ENCODE measurements at places on chromosomes 6 and 20.

DNA sequence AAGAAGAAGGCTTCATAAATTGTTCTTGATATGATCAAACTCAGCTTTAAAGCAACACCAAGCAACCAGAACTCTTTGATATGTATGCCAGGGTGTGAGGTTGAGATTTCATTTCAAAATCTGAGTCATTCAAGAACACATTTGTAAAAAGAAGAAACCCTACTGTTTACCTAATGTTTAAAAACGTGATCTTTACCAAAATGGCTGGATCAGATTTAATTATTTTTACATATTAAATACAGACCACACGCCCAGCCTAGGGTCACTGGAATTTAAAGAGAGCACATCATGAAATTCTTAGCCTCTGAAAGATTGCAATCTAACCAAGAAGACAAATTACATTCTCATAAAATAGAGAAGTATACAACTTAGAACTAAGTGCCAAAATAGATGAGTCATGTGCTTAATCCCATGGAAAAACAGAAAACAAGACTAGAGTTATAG lies 206.8 kb upstream of the SMLR1 start:
- no peak for DNase-seq

- no peak for DNase-seq
Measured at GRCh38 chr20:53559816-53560215, 33.8 kb downstream of the ZNF217 start.

DNA sequence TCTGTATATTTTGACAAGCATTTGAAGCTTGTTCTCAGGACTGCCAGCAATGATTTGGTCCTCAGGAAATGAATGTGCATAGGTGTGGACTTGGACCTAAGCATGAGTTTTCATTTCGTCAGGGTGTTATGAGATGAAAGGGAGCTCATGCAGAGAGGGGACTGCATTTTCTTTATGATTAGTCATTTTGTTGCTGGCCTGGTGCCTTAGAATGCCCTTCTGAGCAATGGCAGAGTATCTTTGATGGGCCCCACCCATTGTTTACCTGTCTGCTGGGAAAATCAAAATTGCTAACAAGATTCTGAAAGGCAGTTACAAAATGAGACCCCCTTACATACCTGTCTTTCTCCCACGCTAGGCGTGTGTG lies 51.5 kb upstream of the MTHFD1L start:
- no peak for DNase-seq

- DNase-seq: no peak
Measured at GRCh38 chr6:16388488-16388887, 150.1 kb downstream of the GMPR start.

- no peak for DNase-seq
Measured at GRCh38 chr20:37220731-37221130, 40.9 kb downstream of the GHRH start.

GRCh38 chr6:146850981-146851380 lies 252.2 kb downstream of the ADGB start:
- no peak for DNase-seq

- DNase-seq: no peak
Measured at GRCh38 chr20:63163171-63163570, 52.8 kb downstream of the YTHDF1 start.

- DNase-seq: no peak
Measured at GRCh38 chr6:111743360-111743759, 129.9 kb downstream of the FYN start.

DNA sequence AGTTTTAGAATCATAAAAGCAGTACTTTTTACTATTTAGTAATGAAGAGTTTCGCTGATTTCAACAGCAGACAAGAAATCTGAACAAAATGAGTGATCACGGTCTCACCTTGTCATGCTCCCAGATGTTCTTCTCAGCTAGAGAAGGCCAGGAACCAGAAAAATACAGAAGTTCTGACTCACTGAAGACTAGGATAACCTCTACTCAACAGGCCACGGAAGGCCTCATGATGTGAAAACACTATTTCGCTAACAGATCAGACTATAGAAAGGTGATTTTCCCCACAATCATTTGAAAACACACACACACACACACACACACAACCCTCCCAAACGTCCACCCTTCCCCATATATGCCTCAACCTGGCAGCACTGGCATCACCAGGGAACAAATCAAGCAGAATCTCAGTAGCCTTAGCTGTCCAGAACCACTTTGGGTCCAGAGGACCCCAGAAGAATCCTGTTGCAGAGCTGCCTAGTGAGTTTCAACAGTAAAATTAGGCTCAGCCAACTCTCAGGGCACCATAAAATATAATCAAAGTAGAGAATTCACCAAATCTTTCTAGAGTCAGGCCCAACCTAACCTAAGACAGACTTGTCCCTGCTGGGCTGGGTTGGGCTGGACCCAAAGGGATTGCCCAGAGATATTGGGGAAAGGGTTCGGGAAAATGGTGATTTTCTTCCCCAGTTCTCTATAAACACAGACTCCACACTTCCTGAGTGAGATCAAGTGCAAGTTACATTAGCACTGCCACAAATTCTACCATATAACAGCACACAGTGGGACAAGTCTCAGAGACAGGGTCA lies 7.9 kb downstream of the EXOC2 start:
- DNase-seq: no peak

DNA sequence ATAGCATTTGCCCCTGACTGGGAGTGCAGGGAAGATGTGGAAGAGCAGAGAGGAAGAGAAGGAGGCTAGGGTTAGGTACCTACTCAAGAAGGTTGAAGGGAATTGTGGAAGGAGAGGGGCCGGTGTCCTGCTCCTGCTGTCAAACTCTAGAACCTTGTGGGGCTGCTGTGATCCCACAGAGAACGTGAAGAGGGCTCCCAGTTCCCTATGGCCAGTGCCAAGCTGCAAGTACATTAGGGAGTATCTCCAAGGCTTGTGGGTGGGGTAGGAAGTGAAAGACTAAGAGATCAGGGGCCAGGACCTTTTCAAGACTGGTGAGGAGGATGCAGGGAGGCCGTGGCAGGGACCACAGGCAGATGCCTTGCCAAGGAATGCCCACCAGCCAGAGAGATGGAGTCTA lies 263.4 kb downstream of the CDH26 start:
- no peak for DNase-seq

DNA sequence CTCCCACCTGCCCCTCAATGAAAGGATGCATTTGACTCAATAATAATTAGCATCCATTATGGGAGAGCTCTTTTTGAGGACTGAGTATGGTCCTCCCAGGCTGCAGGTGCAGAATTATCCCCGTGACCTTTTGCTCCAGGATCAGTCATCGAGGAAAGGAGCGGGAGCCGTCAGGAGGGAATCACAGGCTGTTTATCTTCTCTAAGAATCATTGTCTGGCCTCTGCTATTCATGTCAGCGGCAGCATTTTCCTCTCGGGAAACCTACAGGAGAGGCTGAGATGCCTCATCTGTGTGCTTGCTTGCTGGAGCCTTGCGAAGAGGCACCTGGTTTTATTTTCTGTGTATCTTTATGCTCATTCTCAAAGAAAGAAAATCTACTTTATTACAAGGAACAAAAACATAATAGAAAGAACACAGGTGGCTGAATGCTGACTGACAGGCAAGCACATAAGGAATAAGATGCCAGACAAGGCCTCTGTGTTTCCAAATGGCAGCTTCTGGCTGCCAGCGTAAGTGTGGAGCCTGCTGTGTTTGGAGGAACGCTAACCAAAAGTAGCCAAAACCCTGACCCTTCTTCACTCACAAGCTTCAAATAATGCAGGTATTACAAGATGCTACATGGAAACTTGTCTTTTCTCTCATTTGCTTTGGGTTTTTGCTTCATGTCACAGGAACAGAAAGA lies 539.1 kb upstream of the MARCKS start:
- no peak for DNase-seq

- no peak for DNase-seq
Measured at GRCh38 chr6:100891079-100891478, 9.9 kb upstream of the ASCC3 start.

DNA sequence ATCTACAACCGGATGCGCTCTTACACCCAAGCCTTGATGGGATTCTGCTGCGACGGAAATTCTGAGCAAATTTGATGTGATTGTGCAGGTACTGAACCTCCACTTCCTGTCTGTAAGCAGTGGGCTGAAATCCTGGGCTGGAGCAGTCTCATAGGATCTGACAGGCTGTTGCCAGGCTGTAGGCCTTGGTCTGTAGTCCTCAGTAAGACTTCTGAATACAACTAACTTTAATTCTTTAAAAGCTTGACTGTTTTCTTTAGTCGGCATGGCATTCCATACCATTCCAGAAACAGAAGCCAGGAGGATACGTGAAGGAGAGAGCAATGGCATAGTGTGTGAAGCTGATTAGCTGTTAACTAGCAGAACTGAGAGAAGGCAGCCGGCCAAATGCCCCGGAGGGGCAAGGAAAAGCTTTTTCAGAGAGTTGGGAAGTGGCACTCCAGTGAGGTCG lies 68.3 kb downstream of the ADTRP start:
- DNase-seq: no peak

GRCh38 chr20:16001286-16001685 lies 572.0 kb downstream of the KIF16B start:
- DNase-seq: no peak

DNA sequence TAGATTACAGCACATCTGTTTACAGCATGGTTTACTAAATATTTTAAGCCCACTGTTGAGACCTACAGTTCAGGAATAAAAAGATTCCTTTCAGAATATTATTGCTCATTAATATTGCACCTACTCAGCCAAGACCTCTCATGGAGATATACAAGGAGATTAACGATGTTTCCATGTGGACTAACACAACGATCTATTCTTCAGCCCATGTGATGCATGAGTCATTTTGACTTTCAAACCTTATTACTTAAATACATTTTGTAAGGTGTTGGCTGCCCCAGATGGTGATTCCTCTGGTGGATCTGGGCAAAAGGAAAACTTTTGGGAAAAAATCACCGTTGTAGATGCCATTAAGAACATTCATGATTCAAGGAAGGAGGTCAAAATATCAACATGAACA lies 48.0 kb upstream of the SDHAF4 start:
- no peak for DNase-seq

DNA sequence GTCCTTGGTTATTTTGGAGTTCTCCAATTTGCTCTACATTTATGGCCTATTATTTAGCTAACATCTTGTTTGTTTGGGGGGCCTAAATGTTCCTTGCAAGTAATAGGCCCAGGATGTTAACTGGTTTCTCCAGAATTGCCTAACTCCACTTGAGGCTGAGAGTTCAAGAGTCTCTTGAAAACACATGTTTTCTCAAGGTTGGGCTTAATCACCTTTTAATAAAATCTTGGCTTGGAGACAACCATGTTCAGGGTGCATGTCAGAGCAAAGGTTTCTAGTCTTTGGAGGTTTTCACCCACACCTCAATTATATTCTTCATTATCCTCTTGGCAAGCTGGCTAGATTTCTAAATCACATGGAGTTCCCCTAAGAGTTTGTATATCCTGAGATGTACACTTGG lies 54.2 kb downstream of the KLHL31 start:
- DNase-seq: no peak

DNA sequence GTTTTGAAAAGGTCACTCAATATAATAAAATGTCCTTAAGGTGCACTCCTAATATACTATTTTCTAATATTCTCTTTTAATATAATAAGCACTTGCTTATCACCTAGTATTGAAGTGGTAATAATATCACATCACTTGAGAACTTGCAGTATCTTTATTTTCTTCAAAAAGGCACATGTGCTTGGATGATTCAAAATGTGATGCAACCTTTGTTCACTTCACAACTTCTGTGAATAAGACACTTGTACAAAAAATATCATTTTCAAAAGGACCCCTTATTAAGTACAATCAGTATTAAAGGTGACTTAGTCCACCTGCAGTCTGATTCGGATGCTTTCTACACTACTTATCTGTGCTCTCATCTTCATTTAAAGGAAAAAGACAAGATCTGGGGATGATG lies 3.4 kb downstream of the PRELID3B start:
- no peak for DNase-seq

- DNase-seq: no peak
Measured at GRCh38 chr6:32772656-32773055, 9.3 kb upstream of the HLA-DQB2 start.

GRCh38 chr20:34927736-34928135 lies 27.9 kb downstream of the GSS start:
- no peak for DNase-seq

DNA sequence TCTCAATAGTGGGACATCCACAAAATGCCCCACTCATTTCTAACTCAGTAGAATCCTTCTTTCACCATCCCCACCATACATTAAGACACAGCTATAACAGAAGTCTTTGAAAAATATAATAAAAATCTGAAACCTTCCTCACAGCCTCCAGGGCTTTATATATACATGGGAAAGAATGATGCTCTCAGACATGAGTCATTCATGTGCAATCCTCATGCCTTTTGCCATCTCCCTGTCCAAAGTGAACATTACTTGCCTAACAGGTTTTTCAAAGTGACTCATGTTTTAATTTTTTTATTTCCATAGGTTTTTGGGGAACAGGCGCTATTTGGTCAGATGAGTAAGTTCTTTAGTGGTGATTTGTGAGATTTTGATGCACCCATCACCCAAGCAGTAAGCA lies 162.7 kb downstream of the RALGAPA2 start:
- DNase-seq: no peak

- DNase-seq: no peak
Measured at GRCh38 chr20:11376998-11377397, 540.7 kb upstream of the BTBD3 start.

DNA sequence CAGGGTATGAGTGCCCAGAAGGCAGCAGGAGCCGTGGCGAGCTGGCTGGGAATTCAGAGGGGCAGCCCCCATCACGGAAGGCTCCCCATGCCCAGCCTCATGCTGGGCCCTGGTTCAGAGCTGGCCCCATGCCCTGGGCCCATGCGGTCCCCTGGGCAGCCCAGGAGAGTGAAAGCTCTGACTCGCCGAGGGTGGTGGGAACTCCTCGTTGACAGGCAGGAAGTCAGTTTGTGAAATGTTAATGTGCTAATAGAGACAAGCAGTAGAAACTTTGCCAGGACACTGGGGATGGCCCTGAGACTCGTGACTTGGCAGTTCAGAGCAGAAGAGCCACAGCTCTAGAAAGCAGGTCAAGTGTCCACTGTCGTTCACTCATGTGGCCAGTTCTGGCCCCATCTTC lies 353.0 kb downstream of the TAF4 start:
- DNase-seq: no peak

DNA sequence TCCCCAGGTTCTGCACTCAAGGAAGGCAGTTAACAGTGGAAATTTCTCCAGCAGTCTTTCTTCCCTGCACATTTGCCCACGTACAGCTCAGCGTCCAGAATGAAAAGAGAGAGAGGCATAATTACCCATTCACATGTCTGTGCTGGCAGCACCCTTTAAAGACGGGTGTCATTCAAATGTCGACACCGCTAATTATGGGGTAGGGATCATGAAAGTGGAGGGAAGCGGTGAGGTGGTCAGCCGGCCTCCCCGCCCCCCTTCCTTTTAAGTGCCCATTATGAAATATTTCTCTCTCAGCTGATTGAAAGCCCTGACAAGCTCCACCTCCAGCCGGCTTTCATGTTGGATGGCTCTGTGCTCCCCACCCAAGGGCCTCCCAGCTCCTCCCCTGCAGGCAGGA lies 246.1 kb downstream of the BMP7 start:
- no peak for DNase-seq

GRCh38 chr6:32116674-32117073 lies 7.5 kb upstream of the TNXB start:
- no peak for DNase-seq
